ENCODE measurements at places on chromosomes 4 and X. TPM values are rescaled to one million over a fixed set of nuclear protein-coding genes. Genes with fewer than 3 reads are reported as not detected.

Gene IL1RAPL2
- not detected for total RNA-seq

Gene TMEM150C
- total RNA-seq: 3.2 TPM

Gene SLC10A3
- total RNA-seq: 8.4 TPM

Gene CLTRN
- not detected for total RNA-seq

Gene HSD17B13
- total RNA-seq: not detected

Measured in epithelial cell of umbilical artery (primary cell).